Stimulated activated CD4-positive, alpha-beta T cell treated with anti-CD3 and anti-CD28 coated beads, Interleukin-15, amount 100 ng/mL, for 24 hours (primary cell): ENCODE measurements at places on chromosomes 2 and 18.

- no peak for DNase-seq
These were observed 30.9 kb downstream of the TMEM182 start for GRCh38 chr2:102792568-102793208.

DNA sequence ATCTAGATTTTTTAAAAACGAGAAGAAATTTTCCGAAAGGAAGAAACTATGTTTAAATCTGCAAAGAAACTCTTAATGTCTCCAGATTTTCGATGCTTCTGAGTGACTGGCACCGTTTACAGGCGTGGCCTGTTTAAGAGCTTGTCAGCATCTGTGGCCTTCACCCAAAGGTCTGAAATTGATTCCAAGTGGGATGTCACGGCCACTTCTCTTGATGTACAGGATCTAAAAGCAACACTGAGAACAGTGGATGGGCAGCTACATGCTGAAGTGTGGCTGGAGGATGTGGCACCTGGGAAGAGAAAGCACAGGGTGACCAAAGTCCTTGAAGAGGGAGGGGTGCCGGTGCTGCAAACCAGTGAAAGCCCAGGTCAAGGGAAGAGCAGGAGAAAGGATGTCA, 28.0 kb downstream of the EMILIN2 start:
- DNase-seq, result no peak

- no peak for DNase-seq
These were observed 348.6 kb downstream of the ANAPC1 start for GRCh38 chr2:111535404-111535803.

- no peak for DNase-seq
These were observed 226.0 kb upstream of the CTAGE1 start for GRCh38 chr18:22643731-22644130.

DNA sequence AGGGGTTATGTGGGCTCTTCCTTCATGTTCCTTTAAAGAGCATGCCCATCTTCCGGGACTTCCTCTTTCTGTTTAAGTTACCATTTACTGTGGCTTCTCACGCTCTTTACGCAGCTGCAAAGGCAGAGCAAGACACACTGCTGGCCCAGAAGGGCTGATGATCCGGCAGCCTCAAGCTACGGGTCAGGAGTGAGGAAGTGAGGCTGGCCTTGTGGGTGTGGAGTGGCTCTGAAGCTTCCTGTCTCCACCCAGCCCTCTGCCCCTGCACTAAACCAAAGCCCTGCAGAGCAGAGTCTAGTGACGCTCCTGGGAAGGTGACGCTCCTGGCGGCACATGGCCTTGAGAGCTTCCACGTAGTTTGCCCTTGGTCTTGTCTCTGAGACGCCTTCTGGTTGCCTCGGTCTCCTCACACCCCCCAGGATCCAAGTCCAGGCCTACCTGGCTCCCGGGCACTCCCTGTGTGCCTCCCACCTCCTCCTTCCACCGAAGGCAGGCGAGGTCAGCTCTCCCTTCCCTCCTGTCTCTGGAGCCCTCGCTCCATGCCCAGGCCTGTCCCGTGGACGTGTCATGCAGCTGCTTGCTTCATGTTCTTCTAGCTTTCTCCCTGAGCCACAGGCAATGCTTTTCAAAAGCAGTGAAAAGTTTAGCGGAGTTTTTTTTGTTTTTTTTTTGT, 50.3 kb downstream of the ARL4C start:
- DNase-seq, result peak; percentile 82

- no peak for DNase-seq
These were observed 106.5 kb upstream of the HS6ST1 start for GRCh38 chr2:128425216-128425615.

DNA sequence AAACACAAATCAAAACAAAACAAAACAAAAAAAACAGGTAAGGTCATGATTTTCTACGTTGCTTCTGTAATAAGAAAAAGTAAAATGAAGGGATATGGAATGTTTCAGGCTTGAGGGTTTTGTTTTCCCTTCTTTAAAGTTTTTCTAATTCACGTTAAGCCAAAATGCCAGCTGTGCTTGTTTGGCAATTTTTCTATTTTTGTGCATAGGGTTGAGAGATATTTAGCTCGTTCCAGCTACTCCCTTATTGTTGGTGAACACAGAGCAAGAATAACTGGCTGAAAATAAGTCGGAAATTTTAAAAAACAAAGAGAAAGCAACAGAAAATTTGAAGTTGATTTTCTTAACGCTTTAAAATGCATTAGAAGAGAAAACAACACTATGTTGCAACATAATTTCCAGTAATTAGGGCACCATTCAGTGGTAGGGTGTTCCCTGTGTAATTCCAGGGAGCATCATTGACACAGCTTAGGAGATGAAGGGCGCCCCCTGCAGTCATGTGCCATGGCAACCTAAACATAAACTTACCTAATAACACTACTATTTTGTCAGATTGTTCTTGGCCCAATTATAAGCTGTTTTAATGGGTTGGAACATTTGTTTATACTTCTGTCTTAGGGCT, 99.5 kb downstream of the DTNA start:
- peak; percentile 14 for DNase-seq

DNA sequence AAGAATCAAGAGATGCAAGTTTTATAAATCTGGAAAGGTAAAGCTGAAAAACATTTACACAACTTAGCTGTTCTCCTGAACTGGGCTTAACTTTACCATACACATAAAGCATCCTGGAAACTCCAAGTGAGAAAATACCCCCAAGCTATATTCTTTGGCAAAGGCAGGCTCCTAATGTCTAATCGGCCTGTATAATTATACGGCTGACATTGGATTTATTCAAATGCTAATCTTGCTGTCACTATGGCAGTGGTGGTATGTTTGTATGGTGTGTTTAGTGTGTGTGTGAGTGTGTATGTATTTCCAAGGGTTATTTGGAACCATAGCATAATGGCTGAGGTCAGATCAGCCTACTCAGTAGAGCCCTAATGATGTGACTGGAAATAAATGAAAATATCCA, 1031.8 kb upstream of the ZEB2 start:
- no peak for DNase-seq

DNA sequence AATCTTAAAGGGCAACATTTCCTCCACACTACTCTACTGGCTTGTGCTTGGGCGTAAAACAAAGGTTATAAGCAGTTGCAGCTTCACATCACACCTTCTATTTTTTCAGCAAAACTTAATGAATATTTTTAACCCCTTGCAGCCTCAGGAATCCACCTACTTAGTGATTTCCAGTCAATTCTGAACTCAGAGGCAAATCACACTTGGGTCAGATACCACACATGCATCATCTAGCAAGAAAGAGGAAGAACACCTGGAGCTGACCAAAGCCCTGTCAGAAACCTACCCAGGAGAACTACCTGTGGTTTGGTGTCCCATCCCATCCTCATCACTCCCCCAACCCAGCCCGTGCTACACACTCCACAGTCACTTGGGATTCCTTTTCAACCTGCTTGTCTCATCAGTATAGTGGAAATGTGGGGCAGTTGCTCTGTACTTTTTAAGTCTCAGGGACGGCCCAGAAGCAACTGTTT, 25.5 kb downstream of the PIAS2 start:
- DNase-seq, result no peak

- no peak for DNase-seq
These were observed 111.8 kb downstream of the FSHR start for GRCh38 chr2:49042488-49042887.

DNA sequence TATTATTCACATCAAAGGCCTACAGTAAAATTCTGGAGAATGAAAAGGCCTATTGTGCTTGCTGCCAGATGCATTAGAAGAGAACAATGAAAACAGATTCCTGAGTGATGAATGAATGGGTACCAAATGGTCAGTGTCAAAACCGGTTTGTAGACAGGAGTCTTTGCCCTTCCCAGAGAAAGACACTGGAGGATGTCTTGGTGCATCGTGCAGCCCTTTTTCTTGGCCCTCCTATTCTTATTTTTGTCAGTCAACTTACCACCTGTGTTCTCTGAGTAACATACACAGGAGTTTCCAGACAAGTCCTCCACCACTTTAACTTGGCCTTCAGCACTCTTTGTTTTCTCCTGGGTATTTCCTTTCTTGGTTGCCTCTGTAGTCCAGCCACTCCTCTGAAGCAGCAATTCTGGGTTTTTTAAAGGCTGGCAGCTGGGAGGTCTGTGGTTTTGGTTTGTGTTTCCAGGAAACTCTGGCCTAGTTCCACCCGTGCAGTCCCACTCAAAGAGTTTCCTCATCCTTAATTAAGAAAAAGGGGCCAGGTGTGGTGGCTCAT, 29.4 kb downstream of the PSTPIP2 start:
- DNase-seq, result peak; percentile 48

DNA sequence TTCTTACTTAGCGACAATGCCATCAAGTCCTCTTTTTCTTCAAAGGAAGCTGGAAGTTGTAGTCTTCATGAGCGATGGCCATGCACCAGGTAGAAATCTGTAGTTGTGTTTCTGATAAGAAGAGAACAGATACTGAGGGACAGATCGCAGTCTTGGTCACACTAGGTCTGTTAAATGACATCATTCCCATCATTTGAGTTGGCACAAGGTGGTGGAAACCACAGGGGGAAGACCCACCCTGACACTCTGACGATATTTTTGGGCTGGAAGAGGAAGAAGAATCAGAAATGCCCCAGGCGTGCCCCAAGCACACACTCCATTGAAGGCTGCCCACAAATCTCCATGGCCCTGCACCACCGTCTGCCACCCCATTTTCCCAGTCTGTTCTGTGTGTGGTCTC, 89.0 kb upstream of the BOD1L2 start:
- no peak for DNase-seq

DNA sequence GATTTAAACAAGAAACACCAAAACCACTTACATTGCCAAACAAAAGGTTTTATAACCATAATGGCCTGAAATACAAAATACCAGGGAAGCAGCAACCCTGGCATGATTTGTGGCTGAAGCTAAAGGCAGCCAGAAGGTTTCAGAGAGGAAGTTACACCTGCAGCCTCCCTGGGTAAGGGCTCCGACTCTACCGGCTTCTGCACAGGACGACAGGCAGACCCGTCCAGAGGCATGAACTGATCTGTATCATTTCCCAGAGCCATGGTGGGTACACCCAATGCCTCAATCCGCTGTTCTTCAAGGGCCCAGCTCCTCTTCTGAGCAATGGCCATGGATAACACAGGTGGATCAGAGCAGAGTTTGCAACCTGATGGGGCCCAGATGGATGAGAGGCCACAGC, 71.6 kb downstream of the PXDN start:
- no peak for DNase-seq

GRCh38 chr2:233223059-233223894, 28.2 kb upstream of the ATG16L1 start:
- DNase-seq, result no peak

GRCh38 chr2:3282056-3282998, 95.3 kb downstream of the EIPR1 start:
- DNase-seq, result no peak
